EH (cell line): ENCODE measurements at places on chromosomes 1 and 21.

DNA sequence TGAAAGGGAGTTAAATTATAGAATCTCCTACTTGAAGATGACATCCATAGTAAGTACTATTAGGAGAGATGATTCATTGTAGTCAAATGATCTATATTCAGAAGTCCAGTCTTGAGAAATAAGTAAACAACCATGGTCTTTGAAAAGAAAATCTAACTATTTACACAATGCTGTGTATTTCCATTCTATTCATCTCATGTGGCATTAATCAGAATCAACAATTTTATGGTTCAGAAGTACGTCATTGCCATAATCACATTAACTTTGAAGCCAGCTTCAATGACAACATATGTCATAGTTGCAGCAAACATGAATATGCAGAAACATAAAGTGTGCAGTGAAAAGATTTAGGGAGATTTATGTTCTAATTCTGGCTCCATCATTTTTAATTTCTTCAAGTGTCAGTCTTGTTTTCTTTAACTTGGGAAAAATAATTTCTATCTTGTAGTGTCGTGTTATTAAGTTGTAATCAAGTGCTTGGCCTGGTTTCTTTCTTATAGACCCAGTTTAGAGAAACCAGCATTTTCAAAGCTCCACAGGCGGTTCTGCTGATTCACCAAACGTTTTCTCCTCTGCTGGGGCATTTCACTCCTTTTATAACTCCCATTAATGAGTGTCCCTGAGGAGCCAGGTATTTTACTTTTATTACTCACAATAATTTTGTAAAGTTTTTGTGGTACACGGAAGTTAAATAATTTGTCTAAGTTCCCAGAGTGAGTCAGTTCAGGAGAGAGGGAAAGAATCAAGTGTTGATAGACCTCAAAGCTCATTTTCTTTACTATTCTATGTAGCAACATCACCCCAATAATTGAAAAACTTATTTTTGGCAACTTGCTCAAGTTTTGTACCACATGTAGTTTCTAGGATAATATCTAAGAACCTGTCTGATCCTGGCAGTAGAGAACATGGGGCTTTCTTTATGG is 35.9 kb upstream of the PTGS2 start:
- peak; percentile 4 for DNase-seq

DNA sequence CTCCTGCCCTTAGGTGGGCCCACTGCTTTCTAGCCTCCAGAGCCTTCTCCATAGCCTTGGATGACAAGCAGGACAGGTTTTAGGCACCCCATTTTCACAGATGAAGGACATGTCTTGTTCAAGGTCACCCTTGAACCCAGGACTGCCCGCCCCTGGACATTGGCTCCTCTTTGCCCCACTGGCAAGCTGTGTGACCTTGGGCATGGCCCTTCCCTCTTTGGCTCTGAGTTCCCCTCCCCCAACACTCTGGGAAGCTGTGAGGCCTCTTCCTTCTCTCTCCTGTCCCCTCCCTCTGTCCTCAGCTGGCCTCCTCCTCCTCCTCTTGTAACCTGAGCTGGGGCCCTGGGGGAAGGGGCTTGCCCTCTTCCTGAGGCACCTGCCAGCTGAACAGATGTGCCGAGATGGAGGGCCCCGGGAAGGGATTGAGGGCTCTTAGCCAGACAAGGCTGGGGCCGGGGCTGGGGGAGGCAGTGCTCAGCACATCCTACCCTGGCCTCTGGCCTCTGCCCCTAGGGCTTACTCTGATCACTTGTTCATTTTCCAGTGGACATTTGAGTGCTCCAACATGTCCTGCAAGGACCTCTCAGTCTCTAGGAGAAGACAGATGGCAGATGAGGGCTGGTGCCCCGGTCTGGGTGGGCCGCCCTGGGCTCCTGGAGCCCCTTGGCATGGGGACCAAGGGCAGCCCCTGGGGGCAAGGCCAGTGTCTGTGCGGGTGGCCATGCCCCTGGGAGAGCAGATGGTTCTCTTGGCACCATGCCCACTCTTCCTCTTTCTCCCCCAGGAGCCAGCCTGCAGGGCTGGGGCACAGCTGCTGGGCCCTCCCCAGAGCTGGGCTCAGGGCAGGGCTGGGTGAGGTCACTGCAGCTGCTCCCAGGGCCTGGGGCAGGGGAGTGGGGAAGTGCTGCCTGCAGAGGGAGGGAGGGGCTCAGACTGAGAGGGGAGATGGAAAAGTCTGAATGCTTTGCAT is 10.7 kb downstream of the FOXO6 start:
- peak; percentile 23 for DNase-seq

GRCh38 chr1:157034137-157034800 is 11.3 kb downstream of the ARHGEF11 start:
- peak; percentile 16 for DNase-seq

GRCh38 chr1:22207511-22208267 is 64.8 kb upstream of the WNT4 start:
- peak; percentile 6 for DNase-seq

DNA sequence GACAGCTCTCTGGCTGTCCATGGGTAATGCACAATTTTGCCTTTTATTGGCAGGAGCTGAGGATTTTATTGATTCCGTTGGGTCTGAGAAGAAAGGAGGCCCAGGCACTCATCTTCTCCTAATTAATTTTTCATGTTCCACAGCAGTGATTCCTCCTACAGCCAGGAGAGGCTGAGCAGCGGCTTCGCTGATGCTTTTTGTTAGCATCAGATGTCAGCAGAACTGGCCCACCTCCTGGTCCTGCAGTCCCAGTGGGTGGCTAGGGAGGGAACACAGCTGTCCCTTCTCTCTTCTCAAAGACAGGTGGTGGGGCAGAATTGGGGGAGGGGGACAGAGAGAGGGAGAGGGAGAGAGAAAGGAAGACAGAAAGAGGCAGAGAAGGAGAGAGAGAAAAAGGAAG is 5.7 kb downstream of the MT1HL1 start:
- no peak for DNase-seq

DNA sequence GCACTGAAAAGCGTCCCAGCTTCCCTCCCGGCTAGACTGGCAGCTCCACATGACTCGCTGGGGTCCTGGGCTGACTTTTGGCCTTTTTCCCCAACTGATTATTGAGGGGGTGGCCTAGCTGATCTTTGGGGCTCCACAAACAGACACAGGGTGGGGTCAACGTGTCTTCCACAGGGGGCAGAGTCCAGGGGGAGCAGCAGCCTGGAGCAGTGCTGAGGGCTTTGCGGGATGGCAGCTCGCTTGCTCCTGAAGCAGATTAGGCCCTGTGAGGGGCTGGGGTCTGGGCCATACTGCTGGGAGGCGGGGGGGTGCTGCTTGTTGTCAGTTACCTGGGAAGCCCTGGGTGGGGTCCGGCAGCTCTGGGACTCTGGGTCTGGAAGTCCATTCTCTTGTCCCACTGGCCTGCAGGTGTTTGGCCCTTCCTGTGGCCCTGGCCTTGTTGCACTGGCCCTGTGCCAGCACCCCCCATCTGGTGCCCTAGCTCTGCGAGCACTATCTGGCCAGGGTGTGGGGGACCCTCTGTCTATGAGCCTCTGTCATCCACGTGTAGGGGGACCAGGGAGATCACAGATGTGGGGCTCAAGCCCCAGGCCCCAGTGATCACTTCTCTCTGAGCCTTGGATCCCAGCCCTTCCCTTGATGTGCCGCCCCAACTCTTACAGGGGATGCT is 12.3 kb upstream of the HES5 start:
- no peak for DNase-seq

DNA sequence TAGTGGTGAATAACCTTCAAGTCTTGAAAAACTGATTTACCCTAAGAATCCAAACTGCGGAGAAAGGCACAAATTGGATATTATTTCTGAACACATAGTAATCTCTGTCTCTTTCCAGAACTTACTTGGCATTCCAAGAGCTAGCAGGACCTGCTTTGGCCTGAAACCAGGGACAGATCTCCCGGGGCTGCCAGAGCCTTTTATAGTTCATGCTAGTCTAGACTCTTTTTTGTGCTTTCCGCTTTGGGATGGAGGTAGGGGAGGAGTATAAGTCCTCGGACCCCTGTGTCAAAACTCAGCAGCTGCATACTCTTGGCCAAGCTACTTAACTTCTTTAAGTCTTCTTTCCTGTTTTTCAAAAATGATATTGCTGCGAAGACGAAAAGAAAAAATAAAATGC is 3.8 kb upstream of the RYR2 start:
- DNase-seq = no peak
